ENCODE measurements at places on chromosomes 6 and 20.

DNA sequence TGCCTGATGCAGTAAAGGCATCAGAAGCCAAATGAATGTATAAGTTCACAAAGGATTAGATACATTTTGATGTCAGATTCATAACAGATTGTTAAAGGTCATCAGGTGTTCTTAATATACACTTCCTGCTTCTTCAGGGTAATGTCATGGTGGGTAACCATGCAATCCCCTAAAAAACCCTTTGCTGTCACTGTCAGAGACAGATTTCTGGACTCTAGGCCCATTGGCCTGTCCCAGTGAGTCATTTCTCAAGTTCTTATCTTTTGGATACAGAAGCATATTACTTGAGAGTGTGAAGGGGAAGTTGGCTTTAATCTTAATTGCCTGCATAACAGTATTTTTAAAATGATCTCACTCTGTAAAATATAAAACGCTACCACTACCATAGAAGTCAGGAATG is 895.6 kb upstream of the MAP3K7 start:
- no peak for DNase-seq

- no peak for DNase-seq
These were observed 1.9 kb downstream of the MCCD1 start for GRCh38 chr6:31530659-31531058.

- DNase-seq, result peak; percentile 24
These were observed 25.4 kb upstream of the IYD start for GRCh38 chr6:150343434-150343833.

DNA sequence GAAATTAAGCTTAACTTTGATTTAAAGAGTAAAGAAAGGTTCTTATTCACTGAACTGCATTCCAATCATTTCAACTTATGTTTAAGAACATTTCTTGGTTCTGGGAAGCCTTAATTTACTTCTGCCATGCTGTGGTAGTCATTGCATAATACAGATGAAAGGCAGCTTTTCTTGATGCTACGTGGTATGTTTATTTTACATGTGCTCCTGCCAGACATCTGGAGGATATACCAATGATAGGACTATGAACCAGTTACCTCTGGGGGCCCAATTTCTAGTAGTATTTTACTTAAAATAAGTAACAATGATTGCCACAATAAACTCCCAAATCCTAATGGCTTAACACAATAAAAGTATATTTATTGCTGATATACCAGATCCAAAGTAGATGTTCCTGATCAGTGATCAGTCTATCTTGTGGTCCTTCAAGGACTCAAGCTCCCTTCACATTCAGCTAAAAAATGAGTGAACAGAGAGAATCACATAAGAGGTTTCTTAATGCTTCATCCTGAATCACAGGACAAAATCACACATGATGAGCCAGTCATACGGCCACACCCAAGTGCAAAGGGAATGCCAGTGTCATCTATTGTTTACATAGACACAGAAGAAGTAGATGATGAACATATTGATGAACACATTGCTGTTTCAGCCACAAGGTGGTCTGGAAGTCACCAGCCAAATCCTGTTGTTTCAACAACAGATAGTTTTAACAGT is 56.5 kb upstream of the CCN2 start:
- peak; percentile 69 for DNase-seq

- no peak for DNase-seq
These were observed 14.6 kb downstream of the SYNJ2 start for GRCh38 chr6:157996201-157996712.

GRCh38 chr20:63084563-63084927 is 77.8 kb upstream of the BHLHE23 start:
- DNase-seq, result no peak

- DNase-seq, result peak; percentile 14
These were observed 23.6 kb downstream of the DTD1 start for GRCh38 chr20:18611492-18611891.

GRCh38 chr6:24524805-24525204 is 30.0 kb downstream of the ALDH5A1 start:
- DNase-seq, result peak; percentile 35

Data from AG10803 (cell line).